Fibroblast of pulmonary artery (primary cell): ENCODE measurements at places on chromosomes 6 and 20.

GRCh38 chr6:41548098-41548840 lies 2.1 kb downstream of the FOXP4 start:
- DNase-seq: no peak

GRCh38 chr20:49697071-49697470 lies 16.6 kb downstream of the B4GALT5 start:
- no peak for DNase-seq

GRCh38 chr20:41047279-41047974 lies 18.8 kb downstream of the TOP1 start:
- DNase-seq: no peak

DNA sequence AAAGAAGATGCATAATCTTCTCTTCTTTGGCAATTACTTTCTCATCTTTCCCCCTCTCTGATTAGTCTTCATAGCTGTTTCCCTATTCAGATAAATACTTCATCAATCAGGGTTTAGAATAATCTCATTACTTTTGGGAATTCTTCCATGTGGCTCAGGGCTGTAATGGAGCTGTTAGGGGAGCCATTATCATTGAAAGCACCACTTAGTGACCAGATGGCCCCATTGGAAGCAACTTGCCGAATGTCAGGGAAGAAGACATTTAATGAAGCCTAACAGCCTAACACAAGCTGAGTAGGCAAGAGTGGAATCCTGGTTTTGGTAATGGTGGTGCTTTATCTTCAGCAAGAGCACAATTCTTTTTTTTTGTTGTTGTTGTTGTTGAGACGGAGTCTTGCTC lies 45.0 kb downstream of the TIAM2 start:
- no peak for DNase-seq

GRCh38 chr20:9903048-9903655 lies 64.3 kb upstream of the PAK5 start:
- DNase-seq: peak; percentile 3
